ENCODE measurements at places on chromosomes 16 and 17.

- no peak overlapping the region for H3K27ac ChIP-seq
- no peaks in the 10 kb centered on the region for H3K27me3 ChIP-seq
- no peak for DNase-seq
- H3K4me1 ChIP-seq = peaks cover 4% of the 10 kb centered on the region
- H3K36me3 ChIP-seq = no peaks in the 10 kb centered on the region
- H3K4me3 ChIP-seq = no peak overlapping the region
Observed at GRCh38 chr17:6059406-6059805, 10.8 kb upstream of the WSCD1 start.

- H3K4me1 ChIP-seq = peaks cover 31% of the 10 kb centered on the region
- no peak overlapping the region for H3K4me3 ChIP-seq
- DNase-seq = no peak
- H3K27me3 ChIP-seq = no peaks in the 10 kb centered on the region
- no peaks in the 10 kb centered on the region for H3K36me3 ChIP-seq
Observed at GRCh38 chr16:89338863-89339262, 121.4 kb downstream of the ZNF778 start.

- no peak for DNase-seq
- no peaks in the 10 kb centered on the region for H3K36me3 ChIP-seq
- no peaks in the 10 kb centered on the region for H3K4me1 ChIP-seq
- H3K4me3 ChIP-seq = no peak overlapping the region
- H3K27me3 ChIP-seq = no peaks in the 10 kb centered on the region
Observed at GRCh38 chr16:82300374-82300951, 130.4 kb upstream of the MPHOSPH6 start.

- no peak overlapping the region for H3K27ac ChIP-seq
- no peak overlapping the region for H3K4me3 ChIP-seq
- no peaks in the 10 kb centered on the region for H3K4me1 ChIP-seq
- no peaks in the 10 kb centered on the region for H3K36me3 ChIP-seq
Observed at GRCh38 chr17:67035131-67036083, 8.9 kb upstream of the CACNG1 start.

GRCh38 chr17:66429680-66430079 lies 127.3 kb downstream of the PRKCA start:
- no peaks in the 10 kb centered on the region for H3K36me3 ChIP-seq
- DNase-seq = no peak
- H3K27me3 ChIP-seq = no peaks in the 10 kb centered on the region
- H3K27ac ChIP-seq = no peak overlapping the region
- H3K4me3 ChIP-seq = no peak overlapping the region
- H3K4me1 ChIP-seq = peaks cover 16% of the 10 kb centered on the region

- H3K4me1 ChIP-seq = no peaks in the 10 kb centered on the region
- no peaks in the 10 kb centered on the region for H3K36me3 ChIP-seq
- DNase-seq = no peak
- H3K4me3 ChIP-seq = no peak overlapping the region
Observed at GRCh38 chr16:16158741-16159374, 64.4 kb downstream of the ABCC6 start.

DNA sequence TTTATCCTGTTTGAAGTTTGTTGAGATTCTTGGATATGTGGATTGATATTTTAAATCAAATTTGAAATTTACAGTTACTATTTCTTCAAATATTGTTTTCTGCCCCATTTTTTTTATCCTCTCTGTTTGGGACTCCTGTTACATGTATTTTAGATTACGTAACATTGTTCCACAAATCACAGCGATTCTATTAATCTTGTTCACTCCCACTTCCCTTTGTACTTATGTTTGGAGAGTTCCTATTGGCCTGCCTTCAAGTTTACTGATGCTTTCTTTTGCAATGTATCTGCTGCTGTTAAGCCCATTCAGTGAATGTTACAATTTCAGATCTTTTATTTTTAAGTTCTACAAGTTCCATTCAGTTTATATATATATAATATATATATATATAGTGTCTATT lies 288.3 kb upstream of the TNRC6C start:
- no peaks in the 10 kb centered on the region for H3K27me3 ChIP-seq

DNA sequence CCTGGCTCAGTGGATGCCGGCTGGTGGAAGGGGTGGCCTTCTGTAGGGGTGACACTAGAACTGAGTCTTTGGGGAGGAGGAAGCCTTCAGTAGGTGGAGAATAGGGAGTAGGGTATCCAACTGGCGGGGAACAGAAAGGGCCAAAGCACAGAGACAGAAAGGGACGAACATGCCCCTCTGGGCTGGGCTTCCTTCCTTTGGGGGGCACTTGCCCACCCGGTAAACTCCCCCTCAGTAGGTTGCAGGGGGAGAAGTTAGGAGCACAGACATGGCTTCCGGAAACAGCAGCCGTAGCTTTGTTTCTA lies 774 bp downstream of the ENGASE start:
- H3K4me3 ChIP-seq = peak overlapping the region; percentile 71
- peak; percentile 21 for DNase-seq
- H3K36me3 ChIP-seq = no peaks in the 10 kb centered on the region
- H3K27ac ChIP-seq = no peak overlapping the region

DNA sequence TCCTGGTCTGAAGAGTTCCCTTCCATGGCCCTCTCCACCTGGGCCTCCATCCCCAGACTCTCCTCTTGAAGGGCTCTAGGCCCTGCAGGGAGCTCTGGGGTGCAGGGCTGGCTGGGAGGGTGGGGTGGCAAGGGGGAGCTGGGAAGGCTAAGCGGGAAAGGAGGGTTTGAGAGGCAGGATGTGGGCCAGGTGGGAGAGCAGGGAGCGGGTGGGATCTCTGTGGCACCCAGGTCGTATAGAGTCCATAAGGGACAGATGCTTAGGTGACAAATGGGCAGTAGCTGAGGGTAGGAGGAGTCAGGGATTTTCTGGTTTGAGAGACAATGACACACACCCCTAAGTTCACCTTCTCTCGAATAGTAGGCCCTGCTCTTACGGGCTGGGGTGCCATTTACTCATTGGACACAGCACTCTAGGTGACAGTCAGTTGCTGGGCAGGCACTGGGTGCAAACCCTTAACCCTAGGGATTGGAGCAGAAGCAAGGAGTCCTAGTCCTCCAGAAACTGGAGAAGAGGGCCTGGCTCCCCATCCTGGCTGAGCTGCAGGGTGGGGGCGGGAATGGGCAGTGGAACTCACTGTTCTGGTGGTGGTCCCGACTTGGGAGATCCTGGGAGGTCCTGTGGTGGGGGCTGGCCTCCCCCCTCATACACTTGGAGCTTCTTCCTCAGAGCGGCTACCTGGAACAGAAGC lies 15.3 kb downstream of the KIF18B start:
- H3K27ac ChIP-seq = no peak overlapping the region
- no peak overlapping the region for H3K4me3 ChIP-seq
- no peak for DNase-seq
- peaks cover 16% of the 10 kb centered on the region for H3K36me3 ChIP-seq
- H3K4me1 ChIP-seq = no peaks in the 10 kb centered on the region

DNA sequence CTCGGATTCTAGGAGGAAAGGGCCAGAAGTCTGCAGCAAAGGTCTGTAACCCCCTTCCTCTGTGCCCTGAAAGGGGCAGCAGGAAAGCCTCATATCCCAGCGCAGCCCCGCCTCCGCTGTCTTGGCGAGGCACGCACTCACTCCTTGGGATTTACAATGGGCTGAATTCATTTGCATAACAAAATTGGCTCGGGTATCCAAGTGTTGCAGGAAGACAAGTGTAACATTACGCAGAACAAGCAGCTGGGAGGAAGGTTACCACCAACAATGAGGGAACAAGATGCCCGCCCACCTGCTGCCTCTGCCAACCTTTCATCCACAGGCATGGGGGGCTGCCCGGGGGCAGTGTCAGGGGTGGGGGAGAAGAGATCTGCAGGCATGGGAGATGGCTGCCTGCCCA lies 130.4 kb downstream of the MRM1 start:
- H3K27ac ChIP-seq = no peak overlapping the region
- no peak overlapping the region for H3K4me3 ChIP-seq
- peaks cover 37% of the 10 kb centered on the region for H3K27me3 ChIP-seq
- H3K36me3 ChIP-seq = no peaks in the 10 kb centered on the region
- DNase-seq = no peak

- peaks cover 14% of the 10 kb centered on the region for H3K4me1 ChIP-seq
- no peaks in the 10 kb centered on the region for H3K36me3 ChIP-seq
- no peak for DNase-seq
- H3K4me3 ChIP-seq = no peak overlapping the region
- H3K27ac ChIP-seq = no peak overlapping the region
Observed at GRCh38 chr16:56998861-56999260, 9.5 kb downstream of the NLRC5 start.

DNA sequence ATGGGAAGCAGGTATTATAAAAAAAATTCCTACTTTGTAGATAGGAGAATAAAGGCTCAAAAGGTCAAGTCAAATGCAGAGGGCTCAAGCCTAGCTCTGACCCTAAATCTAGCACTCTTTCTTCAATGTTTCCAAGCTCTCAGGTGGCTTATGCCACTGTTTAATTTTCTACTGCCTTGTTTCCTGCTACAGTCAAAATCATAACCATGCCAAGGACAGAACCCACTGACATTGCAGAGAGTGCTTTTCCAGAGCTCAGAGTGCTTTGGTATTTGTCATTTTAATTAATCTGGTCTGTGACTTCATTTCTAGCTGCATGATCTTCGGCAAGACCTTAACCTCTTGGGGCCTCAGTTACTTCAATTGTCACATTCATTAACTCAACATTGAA lies 344.7 kb downstream of the CA10 start:
- H3K27me3 ChIP-seq = no peaks in the 10 kb centered on the region
- no peaks in the 10 kb centered on the region for H3K36me3 ChIP-seq
- no peak for DNase-seq

DNA sequence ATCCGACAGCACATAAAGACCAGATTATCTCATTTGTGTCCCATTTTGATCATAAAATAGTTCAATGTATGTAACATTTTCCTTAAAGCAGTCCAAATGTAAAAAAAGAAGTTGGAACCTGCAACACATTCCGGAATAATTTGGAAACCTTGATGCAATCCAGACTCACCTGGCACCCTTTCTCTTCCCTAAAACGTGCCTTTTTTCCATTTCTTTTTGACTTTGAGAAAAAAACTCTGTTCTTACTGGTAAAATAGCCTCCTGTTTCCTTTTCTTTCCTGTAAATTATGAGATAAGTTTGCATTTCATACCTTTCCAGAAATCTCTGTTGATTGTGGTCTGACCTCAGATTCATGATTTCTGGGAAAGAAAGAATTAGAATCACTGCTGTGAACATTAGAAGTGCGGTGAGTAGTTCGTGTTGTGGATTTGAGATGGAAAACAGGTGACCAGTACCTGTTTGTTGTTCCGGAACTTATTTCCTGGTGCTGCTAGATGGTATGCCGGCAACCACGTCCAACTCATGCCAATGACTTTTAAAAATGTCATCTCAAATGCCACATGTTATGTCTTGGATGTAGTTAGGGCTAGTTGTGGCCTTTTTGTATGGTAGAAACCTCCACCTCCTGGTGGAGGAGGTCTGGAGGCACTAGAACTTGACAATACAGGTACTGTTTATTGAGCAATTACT lies 108.1 kb downstream of the SOCS1 start:
- H3K4me3 ChIP-seq = no peak overlapping the region
- H3K27ac ChIP-seq = no peak overlapping the region
- H3K4me1 ChIP-seq = no peaks in the 10 kb centered on the region
- H3K27me3 ChIP-seq = no peaks in the 10 kb centered on the region

DNA sequence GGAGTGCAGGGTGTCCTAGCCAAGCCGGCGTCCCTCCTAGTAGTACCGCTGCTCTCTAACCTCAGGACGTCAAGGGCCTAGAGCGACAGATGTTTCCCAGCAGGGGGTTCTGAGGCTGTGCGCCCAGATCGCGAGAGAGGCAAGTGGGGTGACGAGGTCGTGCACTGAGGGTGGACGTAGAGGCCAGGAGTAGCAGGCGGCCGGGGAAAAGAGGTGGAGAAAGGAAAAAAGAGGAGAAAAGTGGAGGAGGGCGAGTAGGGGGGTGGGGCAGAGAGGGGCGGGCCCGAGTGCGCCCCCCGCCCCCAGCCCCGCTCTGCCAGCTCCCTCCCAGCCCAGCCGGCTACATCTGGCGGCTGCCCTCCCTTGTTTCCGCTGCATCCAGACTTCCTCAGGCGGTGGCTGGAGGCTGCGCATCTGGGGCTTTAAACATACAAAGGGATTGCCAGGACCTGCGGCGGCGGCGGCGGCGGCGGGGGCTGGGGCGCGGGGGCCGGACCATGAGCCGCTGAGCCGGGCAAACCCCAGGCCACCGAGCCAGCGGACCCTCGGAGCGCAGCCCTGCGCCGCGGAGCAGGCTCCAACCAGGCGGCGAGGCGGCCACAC lies at the start of gene MMP2:
TSS of gene MMP2 (plus strand) at position 372 of the 603 bp plus-strand sequence. CDS start 282 bp downstream, outside the sequence.
- H3K27me3 ChIP-seq = no peaks in the 10 kb centered on the region
- H3K27ac ChIP-seq = peak within 1 kb of the TSS; percentile 90
- H3K4me1 ChIP-seq = peaks cover 21% of the 10 kb centered on the region
- H3K36me3 ChIP-seq = peaks cover 17% of the 10 kb centered on the region

DNA sequence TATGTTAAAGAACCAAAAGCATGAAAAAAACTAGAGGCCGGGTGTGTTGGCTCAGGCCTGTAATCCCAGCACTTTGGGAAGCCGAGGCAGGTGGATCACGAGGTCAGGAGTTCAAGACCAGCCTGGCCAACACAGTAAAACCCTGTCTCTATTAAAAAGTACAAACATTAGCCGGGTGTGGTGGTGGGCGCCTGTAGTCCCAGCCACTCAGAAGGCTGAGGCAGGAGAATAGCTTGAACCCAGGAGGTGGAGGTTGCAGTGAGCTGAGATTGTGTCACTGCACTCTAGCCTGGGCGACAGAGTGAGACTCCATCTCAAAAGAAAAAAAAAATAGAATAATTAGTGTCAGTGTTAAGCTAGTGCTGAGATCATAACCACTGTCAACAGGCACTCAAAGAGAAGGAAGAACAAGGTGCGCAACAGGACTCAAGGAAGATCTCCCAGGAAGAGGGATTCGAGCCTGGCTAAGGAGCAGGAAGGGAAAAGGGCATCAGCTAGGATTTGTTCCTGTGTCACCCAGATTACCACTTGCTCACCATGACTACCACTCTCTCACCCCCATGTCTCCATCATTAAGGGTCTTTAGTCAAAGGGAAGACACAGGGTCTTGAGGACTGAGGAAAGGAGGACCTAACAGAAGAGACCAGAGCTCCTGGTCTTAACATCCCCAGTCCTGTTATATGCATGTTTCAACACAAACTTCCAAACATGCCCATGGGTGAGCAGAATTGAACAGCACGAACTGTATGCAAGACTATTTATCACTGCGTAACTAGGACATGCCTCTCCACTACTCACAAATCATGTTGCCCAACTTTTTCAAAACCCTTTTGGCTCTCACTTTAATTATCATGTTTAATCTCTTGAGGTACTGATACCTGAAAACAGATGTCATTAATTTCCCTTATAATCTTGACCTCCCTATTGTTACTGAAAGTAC lies 88.3 kb upstream of the PLEKHM1 start:
- no peak overlapping the region for H3K27ac ChIP-seq
- no peak for DNase-seq
- no peak overlapping the region for H3K4me3 ChIP-seq
- peaks cover 10% of the 10 kb centered on the region for H3K4me1 ChIP-seq
- no peaks in the 10 kb centered on the region for H3K27me3 ChIP-seq

GRCh38 chr16:12120982-12121652 lies 144.6 kb downstream of the SNX29 start:
- H3K27me3 ChIP-seq = no peaks in the 10 kb centered on the region
- H3K27ac ChIP-seq = no peak overlapping the region
- no peak overlapping the region for H3K4me3 ChIP-seq

GRCh38 chr16:59116744-59117143 lies 382.6 kb upstream of the GOT2 start:
- no peaks in the 10 kb centered on the region for H3K36me3 ChIP-seq
- no peaks in the 10 kb centered on the region for H3K4me1 ChIP-seq
- H3K27me3 ChIP-seq = no peaks in the 10 kb centered on the region
- H3K27ac ChIP-seq = no peak overlapping the region
- no peak overlapping the region for H3K4me3 ChIP-seq

- H3K27me3 ChIP-seq = no peaks in the 10 kb centered on the region
- no peak overlapping the region for H3K4me3 ChIP-seq
- no peak for DNase-seq
- no peak overlapping the region for H3K27ac ChIP-seq
- no peaks in the 10 kb centered on the region for H3K36me3 ChIP-seq
- no peaks in the 10 kb centered on the region for H3K4me1 ChIP-seq
Observed at GRCh38 chr16:20026361-20027072, 47.2 kb downstream of the GPR139 start.

Measured in endothelial cell of umbilical vein (primary cell).